CD4-positive, alpha-beta T cell treated with Interleukin-4 for 1 hour (primary cell): ENCODE measurements at places on chromosomes 5 and 9.

DNA sequence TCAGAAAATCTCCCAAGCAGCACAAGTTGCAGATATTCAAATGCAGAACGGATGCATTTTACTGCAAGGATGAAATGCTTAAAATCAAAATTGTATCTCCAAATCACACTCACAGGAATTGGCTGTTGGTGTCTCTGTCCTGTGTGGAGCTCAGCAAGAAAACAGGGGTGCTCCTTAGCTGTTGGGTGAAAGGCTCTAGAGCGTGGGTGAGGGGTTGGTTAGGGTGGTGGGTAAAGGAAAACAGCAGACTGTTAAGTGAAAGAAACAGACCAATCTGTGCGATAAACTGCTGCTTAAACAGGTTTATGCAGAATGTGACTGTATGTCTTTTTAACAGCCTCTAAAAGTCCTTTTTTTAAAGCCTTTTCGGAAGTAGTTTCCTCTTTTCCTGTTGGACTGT lies 19.8 kb downstream of the CDH6 start:
- no peak for DNase-seq

- DNase-seq, result no peak
Observed at GRCh38 chr9:131449276-131449675, 53.4 kb upstream of the POMT1 start.

DNA sequence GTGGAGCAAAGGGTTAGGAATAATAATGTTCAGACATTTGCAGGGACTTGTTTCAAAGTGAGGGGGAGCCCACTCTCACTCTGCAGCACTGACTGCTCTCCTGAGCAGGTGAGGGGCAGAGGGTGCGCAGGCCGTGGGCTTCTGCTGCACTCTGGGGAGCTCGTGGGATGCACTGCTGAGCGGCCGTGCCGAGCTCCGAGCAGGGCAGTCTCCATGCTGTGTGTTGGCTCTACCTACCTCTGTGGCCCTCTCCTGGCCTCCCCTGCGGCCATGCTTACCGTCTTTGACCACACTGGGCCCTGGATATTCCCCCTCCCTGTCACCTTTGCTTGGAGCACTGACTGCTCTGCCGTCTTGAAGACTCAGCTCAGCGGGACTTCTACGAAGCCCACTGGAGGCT lies 33.7 kb downstream of the CRB2 start:
- no peak for DNase-seq

- DNase-seq, result no peak
Observed at GRCh38 chr5:75342836-75343235, 5.8 kb downstream of the HMGCR start.

DNA sequence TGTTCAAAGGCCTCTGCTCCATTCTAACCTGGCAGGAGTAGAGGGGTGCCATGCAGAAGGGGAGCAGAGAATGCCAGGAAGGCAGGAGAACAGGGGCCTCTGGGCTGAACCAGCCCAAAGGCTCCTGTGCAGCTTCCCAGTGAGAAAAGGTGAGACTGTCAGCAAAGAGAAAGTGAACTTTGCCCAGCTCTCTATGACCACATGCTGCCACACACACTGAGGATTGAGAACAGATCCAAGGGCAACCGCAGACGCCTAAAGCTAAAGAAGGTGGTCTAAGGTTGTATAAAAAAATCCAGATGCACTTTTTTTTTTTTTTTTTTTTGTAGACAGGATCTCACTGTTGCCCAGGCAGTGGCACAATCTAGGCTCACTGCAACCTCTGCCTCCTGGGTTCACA lies 51.4 kb downstream of the ALDH7A1 start:
- DNase-seq, result no peak

GRCh38 chr9:14170973-14171596 lies 142.9 kb downstream of the NFIB start:
- no peak for DNase-seq

- DNase-seq, result no peak
Observed at GRCh38 chr5:111507276-111507675, 5.1 kb downstream of the STARD4 start.

- no peak for DNase-seq
Observed at GRCh38 chr9:71446473-71447411, 321.6 kb downstream of the CEMIP2 start.

- peak; percentile 8 for DNase-seq
Observed at GRCh38 chr5:152527358-152528052, 122.4 kb upstream of the NMUR2 start.

DNA sequence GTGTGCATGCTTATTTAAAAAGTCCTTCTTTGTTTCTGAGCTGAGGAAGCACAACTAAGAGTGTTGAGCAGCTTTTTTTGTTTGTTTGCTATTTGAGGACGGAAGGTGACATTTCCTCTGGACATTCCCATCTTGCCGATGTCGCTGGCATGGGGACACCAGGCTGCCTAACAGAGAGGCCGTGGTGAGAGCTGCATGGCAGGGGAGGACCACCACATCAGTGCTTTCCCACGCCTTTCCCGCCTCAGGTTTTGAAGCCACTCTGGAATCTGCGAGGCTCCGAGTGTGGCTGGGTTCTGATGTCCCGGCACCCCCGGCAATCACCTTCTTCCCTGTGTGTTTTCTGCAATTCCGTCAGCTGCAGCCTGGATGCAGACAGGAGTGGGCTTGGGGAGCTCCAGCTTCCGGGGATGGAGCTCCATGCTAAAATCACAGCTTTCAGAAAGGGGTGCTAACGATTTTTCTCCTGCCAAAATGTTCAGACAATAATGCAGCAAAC lies 259.8 kb upstream of the IRX4 start:
- DNase-seq, result no peak

GRCh38 chr5:154437281-154437965 lies 8.4 kb upstream of the SAP30L start:
- DNase-seq, result no peak

DNA sequence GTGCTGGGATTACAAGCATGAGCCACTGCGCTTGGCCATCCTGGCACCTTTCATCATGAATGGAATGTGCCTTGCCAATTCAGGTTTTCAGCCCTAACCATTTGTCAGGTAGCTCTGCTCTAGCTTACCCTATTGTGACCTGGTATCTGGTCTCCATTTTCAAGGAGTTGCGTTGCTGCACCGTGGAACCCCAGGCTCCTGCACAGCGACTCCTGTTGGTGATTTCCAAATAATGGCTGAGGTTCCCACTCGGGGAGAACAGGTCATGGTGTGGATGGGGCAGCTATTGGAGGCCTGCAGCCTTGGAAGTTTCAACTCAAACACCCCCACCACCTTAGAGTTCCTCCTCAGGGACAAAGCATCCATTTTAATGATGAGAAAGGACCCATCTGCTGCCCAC lies 18.7 kb upstream of the CTSV start:
- DNase-seq, result no peak
